ENCODE measurements at places on chromosomes 16 and 17.

- DNase-seq, result no peak
Observed at GRCh38 chr17:36731811-36732210, 130.4 kb downstream of the MRM1 start.

DNA sequence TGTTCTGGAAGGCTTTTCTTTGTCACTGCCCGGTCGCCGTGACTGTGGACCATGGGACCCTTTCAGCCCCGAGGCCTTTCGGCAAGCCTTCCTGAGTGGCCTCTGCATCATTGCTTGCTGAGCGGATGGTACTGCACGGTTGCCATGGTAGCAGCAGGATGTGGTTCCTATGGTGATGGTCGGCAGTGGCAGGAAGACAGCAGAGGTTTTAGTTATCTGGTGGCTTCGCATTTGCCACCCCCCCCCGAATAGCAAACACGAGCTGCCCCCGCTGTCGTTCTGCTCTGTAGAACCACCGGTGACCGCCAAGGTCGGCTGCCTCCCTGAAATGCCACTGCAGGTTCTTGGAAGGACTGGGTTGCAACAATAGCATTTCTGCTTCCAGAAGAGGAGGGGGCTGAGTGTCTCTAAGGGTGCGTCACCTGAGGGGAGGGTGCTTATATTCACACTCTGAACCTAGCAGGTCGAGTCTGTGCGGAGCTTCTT lies 76.6 kb downstream of the CMIP start:
- no peak for DNase-seq

DNA sequence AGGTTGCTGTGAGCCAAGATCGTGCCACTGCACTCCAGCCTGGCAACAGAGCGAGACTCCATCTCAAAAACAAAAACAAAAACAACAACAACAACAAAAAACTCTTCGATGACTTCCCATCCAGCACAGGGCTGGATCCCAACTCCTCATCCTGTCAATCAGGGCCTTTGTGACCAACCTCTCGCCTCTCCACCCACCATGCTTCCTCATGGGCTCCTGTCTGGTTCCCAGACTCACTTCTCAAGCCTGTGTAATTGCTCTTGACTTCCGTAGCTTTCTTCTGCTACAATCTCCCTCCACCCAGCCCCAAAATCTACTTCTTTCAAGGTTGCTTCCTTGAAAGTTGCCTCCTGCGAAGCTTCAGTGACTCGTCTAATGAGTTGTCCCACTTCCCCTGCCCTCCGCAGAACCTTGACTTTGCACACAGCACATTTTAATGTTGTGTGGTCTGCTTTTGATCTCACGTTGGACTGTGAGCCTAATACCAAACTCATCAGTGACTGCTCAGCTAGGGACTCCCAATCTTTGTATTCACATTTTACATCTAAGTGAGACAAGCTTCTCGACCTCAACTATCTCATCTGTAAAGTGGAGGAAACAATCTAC lies 936 bp upstream of the RASL10B start:
- peak; percentile 35 for DNase-seq

- no peak for DNase-seq
Observed at GRCh38 chr17:1275205-1275961, 4.1 kb upstream of the TRARG1 start.

DNA sequence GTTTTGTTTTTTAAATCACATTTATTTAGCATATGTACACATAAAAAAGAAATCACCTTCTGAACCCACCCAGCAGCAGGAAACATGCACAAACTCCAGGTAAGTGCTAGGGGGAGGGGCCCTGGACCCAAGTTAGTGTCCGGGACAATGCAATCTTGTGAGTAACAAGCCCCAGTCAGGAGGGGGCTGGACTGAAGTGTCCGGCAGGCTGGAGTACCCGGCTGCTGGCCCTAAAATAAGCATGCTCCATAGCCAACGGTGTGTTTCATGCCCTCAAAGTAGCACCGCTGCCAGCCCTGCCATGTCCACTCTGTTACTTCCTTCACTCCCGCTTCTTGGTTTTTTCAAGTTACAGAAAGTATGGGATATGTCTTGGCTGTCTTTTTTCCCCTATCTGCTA lies 102.1 kb downstream of the SPAG9 start:
- DNase-seq, result no peak

GRCh38 chr17:16870253-16871245 lies 101.4 kb downstream of the TNFRSF13B start:
- DNase-seq, result no peak

GRCh38 chr17:17115620-17116019 lies 73.4 kb downstream of the MPRIP start:
- DNase-seq, result no peak

GRCh38 chr17:60231691-60232090 lies 81.9 kb downstream of the CA4 start:
- peak; percentile 66 for DNase-seq

- no peak for DNase-seq
Observed at GRCh38 chr16:89458551-89458950, 31.8 kb downstream of the ANKRD11 start.

DNA sequence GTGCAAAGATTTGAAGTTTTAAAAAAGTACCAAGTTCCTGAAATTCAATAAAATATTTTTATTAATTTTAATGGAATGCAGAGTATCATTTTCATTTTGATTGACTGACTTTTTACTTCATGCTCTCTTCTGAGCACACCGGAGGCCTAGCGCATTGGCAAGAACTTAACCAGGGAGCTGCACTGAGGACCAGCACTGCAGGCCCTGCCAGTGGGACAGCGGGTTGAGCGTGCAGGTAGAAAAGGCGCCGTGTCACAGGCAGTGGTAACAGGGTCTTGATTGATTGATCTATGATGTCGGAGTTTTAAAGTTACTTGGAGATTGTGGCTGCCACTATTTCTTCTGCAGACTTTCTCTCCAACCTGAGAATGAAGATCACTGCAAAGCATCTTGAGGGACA lies 43.7 kb downstream of the WDR45B start:
- DNase-seq, result no peak

- peak; percentile 49 for DNase-seq
Observed at GRCh38 chr17:77410470-77410869, 269.7 kb downstream of the SEC14L1 start.

DNA sequence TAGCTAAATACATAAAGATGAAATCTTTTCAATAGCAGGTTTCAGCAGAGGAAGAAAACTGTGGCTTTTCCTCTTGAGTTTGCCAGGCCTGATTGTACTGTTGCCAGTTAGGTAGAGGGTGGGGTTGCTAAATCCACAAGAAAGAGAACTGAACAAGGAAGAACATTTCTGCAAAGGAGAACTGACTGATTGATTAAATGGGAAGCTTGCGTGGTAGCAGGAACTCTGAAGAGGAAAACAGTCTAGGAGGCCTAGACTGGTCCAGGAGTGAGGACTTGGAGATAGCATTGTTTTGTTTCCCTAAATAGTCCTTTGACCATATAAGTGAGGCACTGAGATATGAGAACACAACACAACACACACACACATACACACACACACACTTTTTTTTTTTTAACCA lies 18.8 kb downstream of the LRRC36 start:
- DNase-seq, result no peak

- no peak for DNase-seq
Observed at GRCh38 chr16:20881503-20881878, 18.7 kb downstream of the DCUN1D3 start.

- no peak for DNase-seq
Observed at GRCh38 chr16:62021161-62021581, 15.1 kb downstream of the CDH8 start.

GRCh38 chr17:78818932-78819331 lies 21.7 kb downstream of the USP36 start:
- no peak for DNase-seq

DNA sequence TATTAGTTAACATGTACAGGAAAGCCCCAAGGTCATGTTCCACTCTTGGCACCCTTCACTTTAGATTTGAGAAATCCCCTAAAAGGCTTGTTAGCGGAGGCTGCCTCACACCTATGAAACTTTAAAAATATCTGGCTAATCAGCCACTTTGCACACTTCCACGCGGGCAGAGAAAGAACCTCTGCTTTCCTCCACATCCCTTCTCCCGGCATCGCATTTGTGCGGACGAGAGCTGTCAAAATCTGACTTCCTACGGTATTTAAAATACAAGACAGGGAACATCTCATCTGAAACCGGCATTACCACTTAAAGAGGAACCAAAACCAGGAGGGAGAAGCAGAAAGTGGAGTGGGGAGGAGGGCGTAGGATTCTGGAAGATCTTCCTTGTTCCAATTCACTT lies 422.3 kb downstream of the TMEM114 start:
- DNase-seq, result no peak

GRCh38 chr17:74125156-74125555 lies 78.3 kb upstream of the RPL38 start:
- DNase-seq, result no peak

DNA sequence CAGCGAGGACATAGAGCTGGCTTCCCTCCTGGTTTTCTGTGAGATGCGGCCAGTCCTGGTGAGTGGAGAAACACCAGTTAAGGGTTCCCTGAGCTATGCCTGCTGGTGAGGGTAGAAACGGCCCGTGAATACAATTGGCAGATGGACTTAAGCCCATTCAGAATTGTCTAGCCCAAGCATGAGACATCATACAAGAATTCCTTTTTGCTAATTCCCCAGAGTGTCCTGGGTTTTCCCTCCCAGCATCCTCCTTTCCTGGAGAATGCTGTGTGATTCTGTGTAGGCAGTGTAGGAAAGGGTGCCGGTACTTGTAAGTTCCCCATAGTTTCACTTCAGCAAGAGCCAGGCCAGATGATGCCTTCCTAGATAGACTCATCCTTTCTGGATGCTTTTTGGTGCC lies 65.1 kb downstream of the SDR42E1 start:
- DNase-seq, result peak; percentile 18

GRCh38 chr17:81426393-81427172 lies 31.3 kb downstream of the BAHCC1 start:
- no peak for DNase-seq

DNA sequence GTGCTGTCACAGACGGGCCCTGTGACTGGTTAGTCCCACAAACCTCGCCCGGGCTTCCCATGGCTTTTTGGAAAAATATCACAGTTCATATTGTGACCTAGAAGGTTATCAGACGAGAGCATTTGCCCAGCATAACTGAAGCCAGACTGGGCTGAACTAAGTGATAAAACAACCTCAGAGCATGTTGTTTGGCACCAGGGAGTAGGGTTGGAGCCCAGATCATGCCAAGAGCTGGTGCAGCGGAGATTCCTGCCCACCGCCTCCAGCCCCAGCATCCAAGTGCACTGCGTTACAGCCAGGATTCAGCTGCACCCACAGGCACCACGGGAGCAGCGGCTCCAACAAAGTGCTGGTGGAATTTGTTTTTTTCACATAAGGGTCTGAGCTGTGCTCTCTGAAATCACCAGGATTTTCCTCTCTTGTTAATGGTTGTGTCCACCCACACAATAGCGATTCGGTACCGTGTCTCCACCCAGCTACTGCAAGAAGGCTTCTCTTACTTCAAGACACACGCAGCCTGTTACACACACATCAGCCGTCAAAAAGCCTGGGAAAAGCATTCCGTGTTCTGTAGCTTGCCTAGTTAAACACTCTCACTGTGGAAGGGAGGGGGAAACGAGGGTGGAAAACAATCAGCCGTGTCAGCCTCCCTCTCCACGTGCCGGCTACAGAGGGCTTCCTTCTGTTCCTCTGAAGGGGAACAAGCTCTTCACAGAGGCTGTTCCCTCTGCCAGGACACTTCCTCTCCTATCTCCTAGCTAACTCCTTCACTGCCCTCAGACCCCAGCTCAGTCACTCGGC lies 273.8 kb downstream of the C16orf95 start:
- no peak for DNase-seq

GRCh38 chr16:69852815-69853214 lies 90.7 kb downstream of the WWP2 start:
- DNase-seq, result no peak

GRCh38 chr17:601244-601925 lies 113.3 kb downstream of the VPS53 start:
- DNase-seq, result no peak

DNA sequence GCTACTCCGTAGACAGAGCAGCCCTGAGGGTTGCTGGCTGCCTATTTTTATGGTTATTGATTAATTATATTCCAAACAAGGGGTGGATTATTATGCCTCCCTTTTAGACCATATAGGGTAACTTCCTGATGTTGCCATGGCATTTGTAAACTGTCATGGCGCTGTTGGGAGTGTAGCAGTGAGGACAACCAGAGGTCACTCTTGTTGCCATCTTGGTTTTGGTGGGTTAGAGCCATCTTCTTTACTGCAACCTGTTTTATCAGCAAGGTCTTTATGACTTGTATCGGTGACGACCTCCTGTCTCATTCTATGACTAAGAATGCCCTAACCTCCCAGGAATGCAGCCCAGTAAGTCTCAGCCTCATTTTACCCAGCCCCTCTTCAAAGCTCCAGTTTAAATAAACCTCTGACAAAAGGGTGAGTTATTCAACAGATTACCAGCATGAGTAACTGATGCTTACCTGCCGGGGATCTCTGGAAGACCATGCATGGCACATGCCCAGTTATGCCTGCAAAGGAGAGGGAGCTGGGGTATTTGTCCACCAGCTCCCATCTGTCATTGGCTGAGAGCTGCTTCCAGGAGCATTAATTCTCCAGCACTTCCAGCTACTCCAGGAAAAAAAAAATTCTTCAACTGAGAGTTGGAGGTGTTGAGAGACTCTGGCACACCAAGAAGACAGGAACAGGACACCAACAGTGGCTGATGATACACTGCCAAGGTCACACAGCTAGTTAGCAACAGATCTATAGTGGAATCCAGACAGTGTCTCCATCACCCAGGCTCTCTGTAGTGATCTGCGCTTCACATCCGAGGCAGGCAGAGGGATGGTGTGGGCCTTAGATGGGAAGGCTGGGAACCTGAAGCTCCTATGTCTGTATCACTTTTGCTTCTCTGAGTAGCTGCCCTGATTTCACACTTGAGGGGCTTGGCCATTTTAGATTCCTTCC lies 36.6 kb upstream of the IL21R start:
- DNase-seq, result peak; percentile 92

- no peak for DNase-seq
Observed at GRCh38 chr17:15929941-15930340, 15.0 kb upstream of the ADORA2B start.

DNA sequence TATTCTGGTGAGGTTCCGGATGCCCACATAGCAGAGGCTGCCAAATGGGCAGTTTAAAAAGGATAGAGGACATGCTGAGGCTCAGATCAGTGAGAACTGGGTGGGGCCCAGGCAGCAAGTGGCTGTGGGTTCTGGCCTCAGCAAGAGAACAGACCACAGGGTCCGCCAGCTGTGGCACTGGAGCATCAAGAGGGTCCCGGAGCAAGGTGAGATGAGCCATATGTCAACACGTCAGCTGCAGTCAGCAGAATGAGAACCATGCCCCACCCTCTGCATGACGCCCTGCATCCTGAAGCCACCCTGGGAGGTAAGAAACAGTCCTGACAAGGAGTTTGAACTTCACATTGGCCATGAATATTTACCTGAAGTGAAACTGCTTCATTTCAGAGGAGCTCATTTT lies 20.1 kb upstream of the CCL5 start:
- no peak for DNase-seq

GRCh38 chr16:27737513-27737912 lies 187.6 kb downstream of the KATNIP start:
- DNase-seq, result no peak

DNA sequence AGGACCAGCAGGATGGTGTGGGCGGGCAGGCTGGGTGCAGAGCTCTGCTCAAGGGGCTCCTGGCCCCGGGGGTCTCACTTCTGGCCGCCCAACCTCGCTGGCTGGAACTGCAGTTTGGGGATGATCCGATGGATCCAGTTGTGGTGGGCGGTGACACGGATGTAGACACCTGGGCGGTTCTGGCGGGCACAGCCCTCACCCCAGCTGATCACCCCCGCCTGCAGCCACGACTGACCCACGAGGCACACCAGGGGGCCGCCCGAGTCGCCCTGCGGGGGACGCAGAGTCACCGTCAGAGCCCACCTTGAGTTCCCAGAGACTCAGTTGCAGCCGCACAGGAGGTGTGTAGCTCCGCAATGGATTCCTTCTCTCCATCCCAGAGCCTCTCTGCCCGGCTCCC lies 7.5 kb downstream of the PRSS27 start:
- DNase-seq, result no peak
